Nephron progenitor cell (in vitro differentiated cells): ENCODE measurements at places on chromosomes 11 and 22.

DNA sequence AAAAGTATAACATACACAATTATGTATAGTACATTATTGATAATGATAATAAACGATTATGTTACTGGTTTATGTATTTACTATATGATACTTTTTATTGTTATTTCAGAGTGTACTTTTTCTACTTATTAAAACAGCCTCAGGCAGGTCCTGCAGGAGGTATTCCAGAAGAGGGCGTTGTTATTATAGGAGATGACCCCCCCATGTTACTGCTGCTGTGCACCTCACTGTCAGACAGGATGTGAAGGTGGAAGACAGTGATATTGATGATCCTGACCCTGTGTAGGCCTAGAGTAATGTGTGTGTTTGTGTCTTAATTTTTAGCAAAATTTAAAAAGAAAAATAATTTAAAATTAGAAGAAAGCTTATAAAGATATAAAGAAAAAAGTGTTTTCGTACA is 57.6 kb downstream of the REXO2 start:
- no peak for DNase-seq

DNA sequence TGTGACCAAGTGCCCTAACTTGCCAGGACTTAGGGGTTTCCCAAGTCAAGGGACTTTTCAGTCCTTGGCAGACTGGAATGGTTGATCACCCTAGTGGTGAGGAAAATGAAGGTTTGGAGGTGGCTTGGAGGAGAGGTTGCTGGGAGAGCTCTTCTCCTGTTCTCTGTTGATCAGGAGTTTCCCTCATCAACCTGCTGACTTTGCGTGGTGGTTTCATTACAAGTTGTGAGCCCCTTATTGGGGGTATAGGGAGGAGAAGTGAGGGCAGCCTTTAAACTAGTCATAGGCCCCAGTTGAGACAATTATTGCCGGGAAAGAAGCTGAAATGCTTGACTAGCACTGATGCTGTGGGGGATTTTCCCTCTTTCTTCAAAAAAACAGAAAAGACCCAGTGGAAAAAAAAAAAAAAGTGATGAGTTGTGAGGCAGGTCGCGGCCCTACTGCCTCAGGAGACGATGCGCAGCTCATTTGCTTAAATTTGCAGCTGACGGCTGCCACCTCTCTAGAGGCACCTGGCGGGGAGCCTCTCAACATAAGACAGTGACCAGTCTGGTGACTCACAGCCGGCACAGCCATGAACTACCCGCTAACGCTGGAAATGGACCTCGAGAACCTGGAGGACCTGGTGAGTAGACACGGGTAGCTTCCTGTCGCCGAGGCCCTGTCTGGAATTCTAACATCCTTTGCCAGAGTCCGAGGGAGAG is at the start of gene CXCR5:
Gene CXCR5 (plus strand): TSS at position 525 of the 704 bp plus-strand sequence. CDS start 50 bp downstream, at position 575.
- no peak for DNase-seq

GRCh38 chr22:28750471-28750881 is 8.6 kb downstream of the HSCB start:
- no peak for DNase-seq

- DNase-seq: peak; percentile 61
These were observed 2.7 kb upstream of the GAB2 start for GRCh38 chr11:78420255-78420764.

- DNase-seq: no peak
These were observed 61.8 kb downstream of the IRAG1 start for GRCh38 chr11:10631761-10632160.

GRCh38 chr22:20235389-20235991 is 32.6 kb downstream of the RTN4R start:
- no peak for DNase-seq

- peak; percentile 41 for DNase-seq
These were observed 2.0 kb downstream of the FBLN1 start for GRCh38 chr22:45504373-45505341.

DNA sequence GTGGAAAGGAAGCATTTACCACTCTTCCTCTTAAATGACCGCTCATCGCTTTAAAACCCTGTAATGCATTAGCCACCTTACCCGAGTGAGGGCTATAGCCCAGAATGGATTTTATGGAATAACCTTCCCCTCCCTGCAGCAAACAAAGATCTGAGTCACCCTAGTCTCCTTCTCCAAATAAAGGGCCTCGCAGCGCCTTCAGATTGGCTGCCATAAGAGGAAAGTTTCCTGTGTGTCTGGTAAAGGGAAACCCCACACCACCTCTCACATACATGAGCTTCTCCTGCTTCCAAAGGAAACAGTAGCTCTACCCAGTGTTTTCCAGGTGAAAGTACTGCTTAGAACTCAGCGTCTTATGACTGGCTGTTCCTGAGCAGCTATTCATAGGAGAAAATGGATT is 47.8 kb downstream of the PPP2R1B start:
- no peak for DNase-seq

- no peak for DNase-seq
These were observed 60.3 kb downstream of the SIK3 start for GRCh38 chr11:117037975-117038350.

DNA sequence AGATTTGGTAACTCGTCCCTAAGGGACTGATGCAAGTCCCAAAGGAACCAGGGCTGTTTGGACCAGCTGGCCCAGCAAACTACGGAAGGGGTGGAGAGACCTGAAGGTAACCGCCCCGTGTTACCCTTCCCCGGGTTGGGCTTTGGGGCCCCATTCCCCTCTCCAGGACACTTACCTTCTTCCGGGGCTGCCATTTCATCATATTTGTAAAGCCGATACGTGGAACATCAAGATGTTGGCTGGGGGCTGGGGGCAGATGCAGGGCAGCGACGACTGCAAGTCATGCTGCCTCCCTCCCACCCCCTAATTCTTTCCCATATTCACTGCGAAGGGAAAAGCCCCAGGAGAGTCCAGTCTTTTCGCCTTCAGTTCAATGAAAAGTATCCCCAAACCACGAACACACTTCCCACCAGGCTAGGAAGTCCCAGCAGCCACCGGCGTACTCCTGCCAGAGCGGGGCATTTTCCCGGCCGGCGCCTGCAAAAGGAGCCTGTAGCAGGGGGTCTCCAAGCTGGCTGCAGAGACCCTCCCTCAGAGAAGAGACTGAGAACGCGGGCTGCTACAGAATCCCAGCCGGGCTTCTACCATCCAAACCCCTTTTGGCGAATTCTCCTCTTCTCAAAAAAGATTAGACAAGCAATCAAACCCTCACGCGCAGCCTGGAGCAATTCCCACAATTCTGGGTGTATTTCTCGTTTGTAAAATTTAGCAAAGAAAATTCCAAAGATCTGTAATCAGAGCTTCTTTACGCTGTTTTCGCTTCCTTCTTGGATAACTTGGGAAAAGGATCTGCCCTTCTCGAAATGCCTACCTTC is 236.7 kb downstream of the TTC28 start:
- peak; percentile 45 for DNase-seq

GRCh38 chr22:29122041-29122440 is 49.2 kb downstream of the KREMEN1 start:
- DNase-seq: no peak

GRCh38 chr22:35728639-35729308 is 11.1 kb downstream of the APOL5 start:
- DNase-seq: no peak

- peak; percentile 78 for DNase-seq
These were observed 5.2 kb downstream of the FXYD2 start for GRCh38 chr11:117819096-117820040.

GRCh38 chr11:70710601-70711000 is 312.3 kb downstream of the CTTN start:
- DNase-seq: peak; percentile 16

GRCh38 chr11:75320046-75320618 is 31.3 kb downstream of the ARRB1 start:
- no peak for DNase-seq

DNA sequence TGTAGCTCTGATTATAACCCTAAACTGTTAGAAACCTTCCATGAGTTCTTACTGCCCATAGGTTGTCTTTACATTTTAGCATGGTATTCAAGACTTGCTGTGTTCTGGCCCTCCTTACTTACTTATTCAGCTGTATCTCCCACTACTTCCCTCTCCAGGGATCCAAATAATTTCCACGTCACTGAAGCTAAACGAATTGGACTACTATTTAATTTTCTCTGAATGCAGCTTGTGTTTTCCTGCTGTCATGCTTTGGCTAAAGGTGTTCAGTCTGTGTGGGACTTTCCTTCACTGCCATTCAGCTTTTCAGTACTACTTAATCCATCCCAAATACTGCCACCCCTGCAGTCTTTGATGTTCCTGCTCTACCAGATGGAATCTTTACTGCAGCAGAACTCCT is 88.3 kb downstream of the UVRAG start:
- DNase-seq: no peak

DNA sequence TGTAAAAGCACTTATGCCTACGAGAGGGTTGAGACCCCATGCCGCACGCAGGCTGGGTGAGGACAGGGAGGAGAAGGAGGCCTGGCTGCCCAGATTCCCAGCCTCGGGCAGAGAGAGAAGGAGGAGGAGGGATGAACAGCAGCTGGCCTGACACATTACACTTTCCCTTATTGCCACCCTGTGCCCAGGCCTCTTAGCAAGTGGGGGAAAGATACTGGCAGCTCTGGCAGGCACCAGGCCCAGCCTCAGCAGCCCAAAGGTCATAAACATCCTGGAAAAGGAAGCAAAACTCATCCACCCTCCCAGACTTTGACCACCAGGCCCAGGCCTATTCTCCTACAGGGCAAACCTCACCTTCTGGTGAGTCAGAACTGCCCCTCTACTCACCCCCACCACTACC is 4.7 kb downstream of the PLAAT3 start:
- no peak for DNase-seq

DNA sequence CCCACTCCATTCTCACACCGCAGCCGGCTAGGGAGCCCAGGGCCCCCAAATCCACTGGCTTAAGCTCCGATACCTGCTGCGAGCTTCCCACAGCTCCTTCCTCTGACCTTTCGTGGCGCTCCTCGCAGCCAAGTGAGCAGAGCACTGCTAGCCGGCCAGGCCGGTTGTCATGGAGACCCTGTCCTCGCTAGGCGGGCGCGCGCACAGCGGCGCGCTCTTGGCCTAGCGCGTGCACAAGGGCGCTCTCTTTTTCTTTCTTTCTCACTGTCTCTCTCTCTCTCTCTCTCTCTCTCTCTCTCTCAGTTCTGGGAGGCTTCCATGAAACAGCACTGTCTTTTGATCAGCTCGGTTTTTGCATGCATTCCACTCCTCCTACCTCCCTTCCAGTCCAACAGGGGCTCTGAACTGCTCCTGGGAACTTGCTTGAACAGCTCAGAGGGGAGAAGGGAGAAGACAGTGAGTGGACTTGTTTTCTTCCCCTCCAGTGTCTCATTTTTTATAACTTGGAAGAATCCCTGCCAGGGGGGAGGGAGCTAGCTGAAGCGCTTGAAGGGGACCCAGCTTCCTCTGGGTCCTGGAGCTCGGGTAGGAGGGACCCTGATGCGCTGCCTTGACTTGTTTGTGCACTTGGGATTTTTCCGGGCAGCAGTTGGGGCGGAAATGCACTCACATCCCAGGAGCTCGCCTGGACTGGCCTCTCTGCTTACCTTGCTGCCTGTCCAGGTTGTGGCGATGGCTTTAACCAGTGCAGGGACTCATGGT is 100.3 kb upstream of the AKIP1 start:
- peak; percentile 81 for DNase-seq

- DNase-seq: no peak
These were observed 440 bp upstream of the KLHL35 start for GRCh38 chr11:75433443-75433842.
